Stimulated activated naive B cell treated with anti-CD40 and anti-IgM and Interleukin-4, amounts not matched to agents 10 μg/mL and 1 μg/mL and 100 μg/mL, for 72 hours (primary cell): ENCODE measurements at places on chromosomes 6 and 20.

- DNase-seq: no peak
Measured at GRCh38 chr6:148700741-148701311, 46.0 kb upstream of the UST start.

GRCh38 chr6:87658516-87658915 lies 43.5 kb downstream of the AKIRIN2 start:
- DNase-seq: no peak

GRCh38 chr6:20846602-20847028 lies 312.4 kb downstream of the CDKAL1 start:
- no peak for DNase-seq

DNA sequence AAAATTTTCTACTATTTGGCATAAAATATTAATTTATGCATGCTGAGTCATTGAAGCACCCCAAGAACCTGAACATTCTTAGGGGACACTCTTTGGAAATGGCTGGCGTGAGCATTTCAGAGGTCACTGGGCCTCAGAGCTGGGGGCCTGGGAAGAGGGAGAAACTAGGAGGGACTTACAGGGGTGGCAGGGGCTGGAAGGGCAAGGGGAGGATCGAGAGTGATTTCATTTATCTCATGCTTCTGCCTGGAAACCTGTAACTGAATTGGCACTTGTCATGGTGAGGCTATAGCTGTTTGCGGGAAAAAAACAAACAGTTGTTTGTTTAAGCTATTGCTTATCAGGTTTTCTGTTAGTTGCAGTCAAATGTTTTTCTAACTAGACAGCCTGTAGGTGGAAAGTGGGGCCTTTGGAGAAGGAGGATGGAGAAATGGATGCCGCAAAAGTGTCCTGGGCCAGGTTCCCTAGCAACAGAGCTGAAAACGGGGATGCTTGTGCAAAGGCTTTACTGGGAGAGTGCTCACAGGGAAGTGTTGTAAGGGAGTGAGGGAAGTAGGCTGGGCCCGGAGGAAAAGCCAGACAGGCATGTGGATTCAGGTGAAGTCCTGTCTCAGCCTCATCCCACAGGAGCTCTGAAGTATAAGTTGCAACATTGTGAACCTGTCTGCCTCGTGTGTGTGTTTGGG lies 36.4 kb upstream of the KAT14 start:
- no peak for DNase-seq

DNA sequence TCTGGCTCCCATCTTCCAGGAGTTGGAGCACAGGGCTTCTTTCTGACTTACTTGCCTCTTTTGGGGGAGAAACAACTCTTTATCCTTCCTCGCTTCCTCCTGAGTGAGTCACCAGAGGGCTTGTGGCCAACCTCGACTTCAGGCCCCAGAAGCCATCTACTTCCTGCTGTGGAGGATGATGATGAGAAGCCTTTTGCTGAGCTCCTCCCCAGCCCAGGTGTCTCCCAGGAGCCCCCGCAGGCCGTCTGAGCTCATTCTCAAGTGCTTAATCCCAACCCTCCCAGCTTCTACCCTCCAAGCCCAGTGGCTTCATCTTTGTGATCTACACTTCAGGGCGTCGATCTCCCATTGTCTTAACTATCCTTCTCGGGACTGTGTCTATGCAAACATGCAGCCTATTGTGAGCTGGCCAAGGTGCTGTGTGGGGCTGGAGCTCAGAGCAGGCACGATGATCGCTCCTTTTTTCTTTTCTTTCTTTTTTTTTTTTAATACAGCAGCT lies 27.9 kb downstream of the SDCBP2 start:
- DNase-seq: no peak

GRCh38 chr20:49505518-49505917 lies 23.1 kb upstream of the KCNB1 start:
- DNase-seq: no peak
